ENCODE measurements at places on chromosomes 7 and 10.

GRCh38 chr7:28686418-28686800, 271.7 kb downstream of the TRIL start:
- no peak for DNase-seq

DNA sequence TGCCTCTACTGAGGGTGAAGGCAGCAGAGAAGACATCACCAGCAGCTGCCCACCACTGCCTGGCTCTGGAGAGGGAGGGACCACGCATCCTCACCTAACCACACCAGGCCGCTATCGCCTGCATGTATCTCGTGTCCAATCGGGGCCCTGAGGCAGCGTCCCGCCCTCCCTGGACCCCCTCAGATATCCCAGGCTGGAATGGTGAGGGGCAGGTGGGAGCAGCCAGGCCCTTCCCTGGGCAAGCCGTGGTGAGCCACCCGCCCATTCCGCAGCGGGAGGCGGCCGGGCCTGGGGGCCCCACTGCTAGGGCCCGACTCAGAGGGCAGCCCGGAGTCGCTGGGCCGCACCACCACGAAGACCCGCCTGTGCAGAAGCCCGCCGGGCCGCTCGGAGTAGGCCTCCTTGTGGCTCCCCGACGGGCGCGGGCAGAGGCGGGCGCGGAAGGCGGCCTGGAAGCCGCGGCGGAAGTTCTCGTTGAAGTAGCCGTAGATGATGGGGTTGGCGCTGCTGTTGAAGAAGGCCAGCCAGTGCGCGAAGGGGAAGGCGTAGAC, 21.6 kb upstream of the PPA1 start:
- DNase-seq: no peak

DNA sequence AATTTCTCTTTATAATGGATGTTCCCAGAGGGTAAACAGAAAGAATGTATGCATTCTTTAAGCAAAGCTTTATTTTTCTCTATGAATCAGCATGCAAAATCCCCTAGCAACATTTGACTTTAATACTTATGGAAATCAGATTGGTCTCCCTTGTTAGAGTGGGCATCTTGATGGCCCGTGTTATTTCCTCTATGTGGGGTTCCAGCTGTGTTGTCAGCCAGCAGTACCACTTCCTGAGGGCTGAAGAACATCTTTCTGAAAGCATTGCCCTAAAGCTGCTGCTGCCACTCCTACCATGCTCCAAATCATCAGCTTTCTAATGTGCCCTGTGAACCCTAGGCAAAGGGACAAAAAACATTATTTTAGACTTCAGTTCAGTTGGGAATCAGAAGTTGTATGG, 70.4 kb upstream of the HECTD2 start:
- no peak for DNase-seq

- DNase-seq: no peak
Measured at GRCh38 chr7:137657476-137658189, 189.1 kb downstream of the DGKI start.

- no peak for DNase-seq
Measured at GRCh38 chr10:34646331-34646730, 168.8 kb downstream of the PARD3 start.

DNA sequence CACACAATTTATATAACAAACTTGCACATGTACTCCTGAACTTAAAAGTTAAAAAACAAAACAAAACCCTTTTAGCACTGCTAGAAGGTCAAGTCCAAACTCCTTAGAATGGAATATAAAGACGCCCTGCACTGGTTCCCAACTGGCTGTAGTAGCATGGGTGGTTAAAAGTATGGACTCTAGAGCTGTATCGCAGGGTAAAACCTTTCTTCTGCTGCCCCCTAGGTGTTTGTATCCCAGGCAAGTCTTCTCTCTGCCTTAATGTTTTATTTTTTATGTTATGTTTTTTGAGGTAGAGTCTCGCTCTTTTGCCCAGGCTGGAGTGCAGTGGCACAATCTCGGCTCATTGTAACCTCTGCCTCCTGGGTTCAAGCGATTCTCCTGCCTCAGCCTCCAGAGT, 35.2 kb downstream of the LSMEM1 start:
- DNase-seq: no peak

GRCh38 chr7:35871856-35872255, 71.0 kb downstream of the SEPTIN7 start:
- DNase-seq: no peak

- DNase-seq: no peak
Measured at GRCh38 chr7:141439164-141439563, 112.0 kb upstream of the AGK start.

- no peak for DNase-seq
Measured at GRCh38 chr10:88409824-88410223, 173.3 kb downstream of the RNLS start.

GRCh38 chr7:81331061-81332018, 412.5 kb upstream of the SEMA3C start:
- no peak for DNase-seq

- no peak for DNase-seq
Measured at GRCh38 chr7:34530259-34530658, 127.8 kb upstream of the NPSR1 start.

GRCh38 chr10:77941790-77942189, 15.2 kb upstream of the DLG5 start:
- DNase-seq: no peak

GRCh38 chr10:32943395-32943794, 14.6 kb downstream of the ITGB1 start:
- DNase-seq: no peak

- peak; percentile 63 for DNase-seq
Measured at GRCh38 chr10:52779541-52780390, 7.2 kb upstream of the MBL2 start.

DNA sequence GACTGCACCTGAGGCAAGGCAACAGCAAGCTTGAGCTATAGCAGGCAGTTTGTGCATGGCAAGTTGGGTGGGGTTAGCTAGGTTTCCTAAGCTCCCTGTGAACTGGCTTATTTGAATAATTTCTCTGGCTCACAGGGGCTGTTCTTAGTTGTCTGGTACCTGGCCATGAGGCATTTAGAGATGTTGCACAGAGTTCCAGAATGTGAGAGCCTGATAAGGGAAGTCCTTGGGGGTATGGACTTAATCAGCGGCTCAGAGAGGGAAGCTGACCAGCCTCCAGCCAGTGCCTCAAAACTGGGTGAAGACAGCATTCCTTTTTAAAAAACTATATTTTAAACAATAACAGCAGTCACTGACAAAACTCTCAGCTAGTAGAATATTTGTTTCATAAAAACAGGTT, 307.4 kb downstream of the FZD1 start:
- no peak for DNase-seq

- no peak for DNase-seq
Measured at GRCh38 chr7:49670991-49671390, 102.4 kb upstream of the VWC2 start.

GRCh38 chr7:122770686-122771335, 68.1 kb upstream of the RNF148 start:
- no peak for DNase-seq

- DNase-seq: no peak
Measured at GRCh38 chr10:118694848-118695247, 59.9 kb downstream of the CACUL1 start.

DNA sequence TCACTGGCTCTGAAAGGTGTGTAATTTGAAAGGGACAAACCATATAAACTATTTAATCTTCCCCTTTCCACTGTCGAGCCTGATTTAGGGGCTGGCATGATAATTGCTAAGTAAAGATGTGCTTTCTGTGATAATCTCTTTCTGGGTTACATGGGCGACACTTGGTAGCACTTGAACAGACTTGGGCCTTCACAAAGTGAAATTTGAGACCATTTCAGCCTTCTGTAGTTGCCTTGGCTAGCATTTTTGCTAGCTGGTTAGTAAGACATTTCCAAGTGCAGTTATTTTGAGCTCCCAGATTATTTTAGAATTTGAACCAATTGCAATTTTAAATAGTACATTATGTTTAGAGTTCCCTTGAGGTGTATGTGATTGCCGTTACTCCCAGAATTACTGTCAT, 432.7 kb upstream of the GALNT17 start:
- no peak for DNase-seq

DNA sequence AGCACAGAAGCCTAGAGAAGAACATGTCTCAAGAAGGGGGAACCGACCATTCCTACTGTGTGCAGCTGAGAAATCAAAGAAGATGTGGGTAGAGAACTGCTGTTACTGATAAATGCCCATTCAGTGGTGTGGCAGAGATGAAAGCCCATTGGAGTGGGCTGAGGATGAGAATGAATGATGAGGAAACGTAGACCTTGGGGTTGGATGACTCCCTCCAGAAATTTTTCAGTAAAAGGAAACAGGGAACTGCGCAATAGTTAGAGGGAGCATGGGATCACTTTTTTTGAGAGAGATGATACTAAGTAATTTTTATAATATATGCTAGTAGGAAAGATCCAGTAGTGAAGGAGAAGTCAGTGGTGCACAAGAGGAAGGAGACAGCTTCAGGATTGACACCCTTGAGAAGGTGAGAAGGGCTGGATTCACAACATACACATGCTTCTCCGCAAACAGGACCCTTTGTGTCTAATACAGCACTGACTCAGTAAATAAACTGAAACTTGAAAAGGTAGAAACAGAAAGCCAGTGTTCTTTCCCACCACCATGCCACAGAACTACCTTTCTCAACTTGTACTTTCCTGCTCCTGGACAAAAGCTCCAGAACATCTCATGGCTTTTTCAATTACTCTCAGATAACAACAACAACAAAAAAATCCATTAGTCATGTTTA, 104.7 kb upstream of the IL6 start:
- no peak for DNase-seq

DNA sequence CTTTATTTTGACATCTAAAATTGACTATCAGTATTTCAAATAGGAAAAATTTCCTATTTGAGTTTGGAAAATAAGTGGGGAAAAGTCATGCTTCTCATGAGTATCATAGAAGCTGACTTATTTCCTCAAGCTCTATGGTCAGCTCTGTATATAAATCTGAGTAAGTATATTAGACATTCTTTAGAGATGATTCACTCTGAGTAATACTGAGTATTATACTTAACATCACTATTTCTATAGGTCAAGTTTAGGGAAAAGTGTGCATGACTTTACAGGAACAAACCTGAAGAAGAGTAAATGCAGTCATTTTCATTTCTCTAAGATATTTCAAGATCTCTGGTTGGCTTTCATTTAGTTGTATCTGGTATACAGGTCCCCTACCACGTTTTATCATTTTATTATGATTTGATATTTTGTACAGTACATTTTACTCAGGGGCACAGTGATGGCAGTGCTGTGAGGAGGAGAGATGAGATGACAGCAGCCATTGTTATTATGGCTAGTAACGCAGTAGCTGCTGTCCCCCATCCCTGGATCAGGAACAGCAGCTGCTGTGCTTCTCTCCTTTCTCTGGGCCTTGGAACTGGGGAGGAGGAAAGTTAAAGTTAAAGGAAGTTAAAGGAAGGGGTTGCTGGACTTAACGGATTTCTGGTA, 15.2 kb downstream of the SND1 start:
- DNase-seq: no peak

- peak; percentile 26 for DNase-seq
Measured at GRCh38 chr10:91589015-91589657, 43.7 kb downstream of the PPP1R3C start.

DNA sequence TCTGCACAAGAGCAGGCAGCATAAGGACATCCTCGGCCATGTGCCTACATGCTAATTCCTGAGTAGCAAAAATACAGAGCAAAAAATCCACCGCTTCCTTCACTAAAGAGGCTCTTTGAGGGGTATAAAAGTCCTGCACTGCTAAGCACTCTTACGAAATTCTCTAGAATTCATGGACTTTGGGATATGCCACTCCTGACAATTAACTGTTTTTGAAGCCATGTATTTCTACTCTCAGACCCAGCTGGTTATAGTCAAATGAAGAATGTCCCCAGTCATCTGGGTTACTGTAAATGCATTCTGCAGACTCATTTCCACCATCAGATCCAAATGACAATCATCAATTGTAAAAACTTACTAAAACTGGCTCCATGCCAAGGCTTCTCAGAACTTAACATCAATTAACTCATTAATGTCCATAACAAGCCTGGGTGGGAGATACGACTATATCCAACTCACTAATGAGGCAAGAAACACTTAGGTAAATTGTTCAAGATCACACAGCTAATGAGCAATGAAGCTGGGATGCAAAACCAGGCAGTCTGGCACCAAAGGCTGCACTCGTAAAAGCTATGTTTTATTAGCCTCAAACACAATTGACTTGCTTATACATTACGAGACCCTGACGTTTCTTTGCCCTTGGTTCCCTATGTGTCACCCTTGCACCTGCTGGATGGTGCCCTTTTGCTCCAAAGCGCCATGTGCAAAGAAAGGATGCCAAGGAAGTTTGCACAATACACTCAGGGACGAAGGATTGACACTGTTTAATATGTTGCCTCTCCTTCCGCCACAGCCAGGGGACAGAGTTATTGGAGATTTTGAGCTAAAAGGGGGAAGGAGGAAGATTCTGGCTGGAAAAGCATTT, 250.4 kb downstream of the ELMO1 start:
- no peak for DNase-seq

DNA sequence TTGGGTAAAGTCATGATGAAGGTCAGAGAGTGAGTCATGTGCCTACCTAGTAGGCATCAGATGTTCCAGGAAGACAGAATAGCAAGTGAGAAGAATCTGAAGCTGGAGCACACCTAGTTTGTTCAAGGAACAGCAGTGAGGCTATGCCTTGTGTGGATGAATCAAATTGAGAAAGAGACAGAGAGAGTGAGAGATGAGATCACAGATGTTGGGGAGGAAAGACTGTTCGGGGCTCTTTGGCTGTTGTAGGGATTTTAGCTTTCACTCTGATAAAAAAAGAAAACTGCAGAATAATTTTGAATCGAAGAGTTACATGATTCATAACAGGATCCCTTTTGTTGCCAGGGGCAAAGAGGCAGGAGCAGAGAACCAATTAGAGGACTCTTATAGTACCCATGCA, 6.3 kb downstream of the LIPF start:
- DNase-seq: no peak

DNA sequence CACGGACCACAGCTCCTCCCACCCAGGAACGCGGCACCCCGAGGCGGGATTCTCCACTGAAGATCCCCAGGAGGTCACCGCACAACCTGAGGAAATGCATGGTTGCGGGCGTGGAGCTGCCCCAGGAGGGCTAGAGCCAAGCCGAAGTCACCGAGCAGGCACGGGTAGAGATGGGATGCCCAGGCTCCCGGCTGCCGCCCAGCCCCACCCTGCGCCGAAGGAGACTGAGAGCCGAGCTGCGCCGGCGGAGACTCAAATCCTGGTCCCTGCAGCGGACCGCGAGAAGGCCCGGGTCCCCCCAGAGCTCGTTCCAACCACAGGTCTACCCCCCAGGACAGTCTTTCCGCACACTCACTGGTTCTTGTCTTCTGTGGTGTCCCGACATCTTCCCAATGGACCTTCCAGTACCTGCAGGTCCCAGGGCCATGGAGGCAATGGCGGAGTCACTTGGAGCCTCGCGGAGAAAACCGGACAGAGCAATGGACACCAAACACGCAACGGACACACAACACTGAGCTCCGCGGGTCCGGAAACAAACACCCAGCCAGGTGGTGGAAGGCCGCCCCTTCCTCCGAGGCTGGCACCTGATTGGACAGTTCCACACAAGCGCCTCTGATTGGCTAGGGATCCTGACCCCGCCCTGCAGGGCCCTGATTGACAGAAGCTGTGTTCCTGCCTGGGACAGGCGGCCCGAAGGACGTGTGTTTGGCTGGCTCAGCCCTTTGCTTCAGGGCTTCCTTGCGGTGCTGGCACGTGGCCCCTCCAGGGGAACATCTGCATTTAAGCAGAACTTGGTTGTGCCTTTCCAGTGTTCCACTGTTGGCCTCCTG, 331.9 kb upstream of the NUPR2 start:
- no peak for DNase-seq
